ENCODE measurements at places on chromosomes 7 and 10. TPM values are rescaled to one million over a fixed set of nuclear protein-coding genes. Genes with fewer than 3 reads are reported as not detected.

DNA sequence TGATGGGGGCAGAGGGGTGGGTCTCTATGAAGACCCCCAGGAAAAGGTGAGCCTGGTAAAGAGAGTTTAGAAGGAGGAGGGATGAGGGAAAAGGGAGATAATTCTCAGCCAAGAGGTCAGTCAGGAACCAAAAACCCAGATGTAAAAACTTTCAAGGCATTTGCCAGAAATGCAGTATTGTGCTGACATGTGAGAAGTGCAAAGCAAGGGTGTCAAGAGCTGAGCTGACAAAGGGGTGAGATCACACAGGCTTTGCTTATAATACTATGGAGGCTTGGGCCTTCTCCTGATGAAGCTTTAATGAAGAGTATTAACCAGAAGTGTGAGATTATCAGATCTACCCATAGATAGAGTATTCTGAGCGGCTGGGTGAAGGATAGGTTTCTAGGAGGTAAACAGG is 22.3 kb upstream of the IFRD1 start:
- H3K4me3 ChIP-seq, result no peak overlapping the region
- H3K27ac ChIP-seq, result no peak overlapping the region
- peaks cover 1% of the 10 kb centered on the region for H3K4me1 ChIP-seq
- H3K27me3 ChIP-seq, result no peaks in the 10 kb centered on the region

- H3K36me3 ChIP-seq, result peaks cover 2% of the 10 kb centered on the region
- no peak overlapping the region for H3K4me3 ChIP-seq
- no peak overlapping the region for H3K27ac ChIP-seq
- no peaks in the 10 kb centered on the region for H3K27me3 ChIP-seq
- H3K4me1 ChIP-seq, result peaks cover 4% of the 10 kb centered on the region
Observed at GRCh38 chr7:47953822-47954221, 5.6 kb upstream of the PKD1L1 start.

The RBM17 gene
- total RNA-seq, result 106 TPM

The H2BK1 gene
- 0.54 TPM for total RNA-seq

GRCh38 chr7:133652547-133652946 is 399.7 kb downstream of the EXOC4 start:
- no peak overlapping the region for H3K4me3 ChIP-seq
- H3K4me1 ChIP-seq, result no peaks in the 10 kb centered on the region
- no peaks in the 10 kb centered on the region for H3K36me3 ChIP-seq
- H3K27ac ChIP-seq, result no peak overlapping the region

- no peaks in the 10 kb centered on the region for H3K36me3 ChIP-seq
- H3K27me3 ChIP-seq, result no peaks in the 10 kb centered on the region
- no peak overlapping the region for H3K4me3 ChIP-seq
- DNase-seq, result no peak
Observed at GRCh38 chr7:2751086-2751485, 63.1 kb downstream of the AMZ1 start.

The CHST12 gene
- total RNA-seq, result 8.4 TPM

- H3K36me3 ChIP-seq, result no peaks in the 10 kb centered on the region
- H3K27ac ChIP-seq, result no peak overlapping the region
- no peak overlapping the region for H3K4me3 ChIP-seq
- H3K4me1 ChIP-seq, result no peaks in the 10 kb centered on the region
- no peaks in the 10 kb centered on the region for H3K27me3 ChIP-seq
Observed at GRCh38 chr10:118969014-118969413, 60.5 kb upstream of the NANOS1 start.

- H3K27ac ChIP-seq, result no peak overlapping the region
- no peaks in the 10 kb centered on the region for H3K4me1 ChIP-seq
- H3K27me3 ChIP-seq, result no peaks in the 10 kb centered on the region
- H3K4me3 ChIP-seq, result no peak overlapping the region
- H3K36me3 ChIP-seq, result no peaks in the 10 kb centered on the region
- DNase-seq, result no peak
Observed at GRCh38 chr10:5071411-5072198, 22.6 kb upstream of the AKR1C3 start.

The KIAA1549 gene
- total RNA-seq, result 0.82 TPM

DNA sequence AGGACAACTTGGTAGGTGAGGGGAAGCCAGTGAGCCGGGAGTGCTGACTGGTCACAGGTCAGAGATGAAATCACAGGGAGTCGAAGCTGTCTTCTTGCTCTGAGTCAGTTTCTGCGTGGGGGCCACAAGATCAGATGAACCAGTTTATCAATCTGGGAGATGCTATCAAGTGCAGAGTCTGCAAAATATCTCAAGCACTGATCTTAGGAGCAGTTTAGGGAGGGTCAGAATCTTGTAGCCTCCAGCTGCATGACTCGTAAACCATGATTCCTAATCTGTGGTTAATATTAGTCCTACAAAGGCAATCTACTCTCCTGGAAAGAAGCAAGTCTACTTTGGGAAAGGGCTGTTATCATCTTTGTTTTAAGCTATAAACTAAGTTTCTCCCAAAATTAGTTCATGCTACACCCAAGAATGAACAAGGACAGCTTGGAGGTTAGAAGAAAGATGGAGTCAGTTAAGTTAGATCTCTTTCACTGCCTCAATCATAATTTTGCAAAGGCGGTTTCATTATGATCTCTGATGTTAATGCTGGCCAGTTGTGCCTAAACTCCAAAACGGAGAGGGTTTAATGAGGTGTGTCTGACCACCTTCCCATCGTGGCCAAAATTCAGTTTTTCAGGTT is 8.4 kb upstream of the LMOD2 start:
- no peaks in the 10 kb centered on the region for H3K4me1 ChIP-seq
- no peak overlapping the region for H3K4me3 ChIP-seq
- no peaks in the 10 kb centered on the region for H3K36me3 ChIP-seq
- no peak overlapping the region for H3K27ac ChIP-seq
- H3K27me3 ChIP-seq, result no peaks in the 10 kb centered on the region
- DNase-seq, result no peak

GRCh38 chr7:102432442-102433218 is 745 bp upstream of the ORAI2 start:
- peaks cover 36% of the 10 kb centered on the region for H3K4me1 ChIP-seq
- peak overlapping the region; percentile 93 for H3K27ac ChIP-seq
- no peak for DNase-seq

- no peaks in the 10 kb centered on the region for H3K36me3 ChIP-seq
- H3K4me1 ChIP-seq, result no peaks in the 10 kb centered on the region
- DNase-seq, result no peak
- H3K27ac ChIP-seq, result no peak overlapping the region
Observed at GRCh38 chr10:51244748-51245490, 170.6 kb downstream of the PRKG1 start.

DNA sequence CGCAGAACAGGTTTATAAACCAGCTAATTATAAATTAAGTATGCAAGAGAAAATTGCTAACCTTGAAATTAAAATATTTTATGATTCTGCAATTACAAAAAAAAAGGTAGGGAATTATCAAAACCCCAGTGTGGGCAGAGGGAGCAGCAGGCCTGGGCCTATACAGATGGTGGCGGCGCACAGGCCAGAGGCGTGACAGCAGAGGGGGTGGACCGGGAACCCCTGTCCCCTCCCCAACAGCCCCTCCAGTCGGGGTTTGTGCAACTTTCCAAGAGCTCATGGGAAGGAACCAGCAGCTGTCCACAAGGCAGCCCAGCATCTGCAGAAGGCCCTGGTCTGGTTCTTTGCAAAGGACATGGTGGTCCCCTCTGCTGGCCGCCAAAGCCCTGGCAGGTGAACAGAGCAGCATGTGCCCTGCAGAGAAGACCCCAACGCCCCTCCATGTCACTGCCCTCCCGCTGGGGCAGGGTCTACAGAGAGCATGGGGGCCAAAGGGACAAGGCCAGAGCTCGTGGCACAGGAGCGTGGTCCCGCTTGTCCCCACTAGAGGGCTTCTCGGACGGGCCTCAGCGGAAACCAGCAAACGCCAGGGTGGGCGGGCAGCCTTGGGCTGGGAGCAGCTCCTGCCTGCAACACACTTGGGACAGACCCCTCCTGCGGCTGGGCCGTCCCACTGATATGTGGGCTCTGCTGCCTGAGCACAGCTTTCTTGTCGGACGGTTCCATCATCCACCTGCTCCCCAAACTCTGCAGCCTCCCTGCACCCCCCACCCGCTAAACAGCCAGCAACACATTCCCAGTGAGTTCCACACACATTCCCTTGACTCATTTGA is 75.1 kb downstream of the EBF3 start:
- H3K27me3 ChIP-seq, result no peaks in the 10 kb centered on the region
- no peak overlapping the region for H3K4me3 ChIP-seq
- DNase-seq, result no peak
- H3K36me3 ChIP-seq, result no peaks in the 10 kb centered on the region

DNA sequence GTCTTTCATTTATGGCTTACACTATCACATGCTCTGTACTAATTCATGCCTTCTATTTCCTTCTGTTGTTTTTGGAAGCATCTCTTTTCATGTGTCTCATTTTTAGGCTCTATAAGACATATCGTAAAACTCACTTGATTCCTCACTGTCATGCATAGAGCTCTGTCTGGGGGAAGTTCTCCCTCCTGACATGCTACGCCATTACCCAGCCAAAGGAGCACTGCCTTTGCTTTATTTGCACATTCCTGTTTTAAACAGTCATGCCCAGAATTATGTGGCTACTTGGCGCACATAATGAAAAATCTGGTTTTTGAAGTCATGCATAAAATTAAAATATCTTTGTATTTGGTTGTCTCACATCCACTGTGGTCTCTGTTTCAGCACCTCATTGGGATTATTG is 17.6 kb upstream of the AKR1C3 start:
- no peak overlapping the region for H3K27ac ChIP-seq
- no peaks in the 10 kb centered on the region for H3K27me3 ChIP-seq
- no peaks in the 10 kb centered on the region for H3K36me3 ChIP-seq
- H3K4me3 ChIP-seq, result no peak overlapping the region
- no peak for DNase-seq

The PGAM2 gene
- 0.24 TPM for total RNA-seq

DNA sequence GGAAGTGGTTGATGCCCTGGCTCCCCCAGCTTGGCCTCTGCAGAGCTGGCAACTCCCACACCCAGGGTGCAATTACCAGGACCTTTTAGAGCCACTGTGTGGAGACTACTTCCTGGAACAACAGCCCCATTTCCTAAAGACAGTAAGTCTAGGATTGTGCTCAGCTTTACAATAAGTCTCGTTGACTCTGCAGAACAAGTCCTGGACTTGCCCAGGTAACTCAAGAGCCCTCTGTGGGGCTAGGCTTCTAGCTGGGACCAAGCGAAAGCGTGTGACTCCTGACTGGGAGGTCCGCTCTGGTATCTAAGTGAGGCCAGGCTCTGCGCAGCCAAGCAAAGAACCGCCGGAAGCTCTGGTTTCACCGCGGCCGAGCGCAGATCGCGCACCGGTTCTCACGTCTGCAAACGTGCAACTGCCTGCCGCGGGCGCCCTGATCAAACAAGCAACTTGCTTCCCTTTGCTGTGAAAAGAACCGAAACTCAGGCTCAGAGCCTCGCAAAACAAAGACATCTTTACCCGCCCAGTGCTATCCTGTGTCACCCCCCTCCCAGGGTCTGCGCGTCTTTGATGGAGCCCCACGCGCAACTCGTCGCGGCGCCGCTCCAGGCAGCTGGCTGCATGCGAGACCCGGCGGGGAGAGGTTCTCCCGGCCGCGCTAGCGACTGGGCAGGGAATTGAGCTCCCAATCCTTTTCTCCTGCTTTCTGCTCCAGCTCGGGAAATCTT is 4.4 kb upstream of the PDLIM1 start:
- H3K27ac ChIP-seq, result peak overlapping the region; percentile 98
- peaks cover 65% of the 10 kb centered on the region for H3K4me1 ChIP-seq
- no peaks in the 10 kb centered on the region for H3K27me3 ChIP-seq

GRCh38 chr7:2819954-2820397 is 24.1 kb downstream of the GNA12 start:
- no peak overlapping the region for H3K27ac ChIP-seq
- no peak for DNase-seq
- H3K4me3 ChIP-seq, result no peak overlapping the region
- no peaks in the 10 kb centered on the region for H3K27me3 ChIP-seq
- no peaks in the 10 kb centered on the region for H3K36me3 ChIP-seq
- peaks cover 45% of the 10 kb centered on the region for H3K4me1 ChIP-seq

- H3K27ac ChIP-seq, result no peak overlapping the region
- no peak overlapping the region for H3K4me3 ChIP-seq
- H3K36me3 ChIP-seq, result peaks cover 4% of the 10 kb centered on the region
Observed at GRCh38 chr10:124644236-124644635, 99.9 kb downstream of the FAM53B start.

- H3K36me3 ChIP-seq, result no peaks in the 10 kb centered on the region
- H3K4me1 ChIP-seq, result no peaks in the 10 kb centered on the region
- H3K27me3 ChIP-seq, result no peaks in the 10 kb centered on the region
Observed at GRCh38 chr7:88700725-88701124, 58.8 kb upstream of the ZNF804B start.

DNA sequence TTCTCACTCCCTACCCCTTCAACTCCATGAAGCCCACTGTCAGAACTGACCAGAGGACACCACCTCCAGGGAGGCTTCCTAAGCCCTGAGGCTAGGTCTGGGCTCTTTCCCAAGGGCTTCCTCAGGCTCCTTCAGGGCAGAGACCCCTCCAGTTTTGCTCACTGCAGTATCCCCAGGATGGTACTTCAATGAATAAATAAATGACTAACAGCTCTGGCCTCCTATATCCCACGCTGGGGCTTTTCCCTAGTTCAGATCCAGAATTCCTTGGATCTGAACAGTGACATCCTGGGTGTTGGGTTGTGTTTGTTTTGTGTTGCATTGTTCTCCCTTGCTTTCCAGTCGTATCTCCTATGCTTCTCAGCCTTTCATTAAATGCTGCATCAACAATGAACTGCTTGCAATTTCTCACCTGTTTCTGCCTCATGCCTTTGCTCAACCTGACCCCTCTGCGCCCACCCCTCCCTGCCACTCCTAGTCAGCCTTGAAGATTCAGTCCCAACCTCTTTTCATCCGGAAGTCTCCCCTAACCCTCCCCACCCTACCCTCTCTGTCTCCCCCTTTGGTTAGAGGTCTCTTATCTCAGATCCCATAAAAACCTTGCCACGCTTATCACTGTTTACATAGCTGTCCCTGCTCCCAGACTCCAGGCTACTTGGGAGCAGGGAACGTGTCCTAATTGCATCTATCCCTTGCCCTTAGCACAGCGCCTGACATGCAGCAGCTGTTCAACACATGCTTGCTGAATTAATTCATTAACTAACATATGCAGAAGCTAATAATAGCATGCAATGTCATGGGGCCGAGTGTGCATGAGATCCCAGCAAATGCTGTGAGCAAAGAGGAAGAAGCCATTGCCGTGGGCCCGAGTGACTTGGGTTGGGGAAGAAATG is 41.7 kb downstream of the PPP1R3C start:
- no peak overlapping the region for H3K27ac ChIP-seq
- H3K4me1 ChIP-seq, result no peaks in the 10 kb centered on the region
- H3K27me3 ChIP-seq, result peaks cover 3% of the 10 kb centered on the region
- DNase-seq, result no peak
- no peaks in the 10 kb centered on the region for H3K36me3 ChIP-seq

- no peaks in the 10 kb centered on the region for H3K27me3 ChIP-seq
- no peaks in the 10 kb centered on the region for H3K4me1 ChIP-seq
- H3K27ac ChIP-seq, result no peak overlapping the region
- DNase-seq, result peak; percentile 53
Observed at GRCh38 chr10:34666008-34666704, 148.9 kb downstream of the PARD3 start.

DNA sequence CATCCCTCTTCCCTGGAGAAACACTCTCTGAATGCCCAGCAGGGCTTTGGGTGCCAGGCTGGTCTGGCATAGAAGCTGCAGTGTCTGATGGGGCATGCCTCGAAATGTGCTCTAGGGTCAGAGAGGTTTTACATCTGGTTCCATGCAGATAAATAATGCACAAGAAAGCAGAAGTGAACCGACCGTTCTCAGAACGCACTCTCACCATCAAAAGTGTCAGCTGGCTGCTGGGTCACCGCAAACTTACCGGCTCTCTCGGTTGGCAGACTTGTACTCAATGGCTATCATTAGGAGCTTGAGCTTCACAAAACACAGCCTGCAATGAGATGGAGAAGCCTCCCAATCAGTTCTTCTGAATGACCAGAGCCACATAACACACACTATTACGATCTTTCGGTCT is 610.0 kb downstream of the KCNMA1 start:
- H3K36me3 ChIP-seq, result no peaks in the 10 kb centered on the region
- peak; percentile 32 for DNase-seq
- H3K27ac ChIP-seq, result no peak overlapping the region
